ENCODE measurements at places on chromosomes 12 and 14. TPM values are rescaled to one million over a fixed set of nuclear protein-coding genes. Genes with fewer than 3 reads are reported as not detected.

UBE3B gene
- total RNA-seq = 38.6 TPM

TAS2R14 gene
- total RNA-seq = 8.7 TPM

ACOT2 gene
- total RNA-seq = 22.8 TPM

KITLG gene
- total RNA-seq = 26.2 TPM

SPRYD3 gene
- total RNA-seq = 31.5 TPM

NOVA1 gene
- 13.8 TPM for total RNA-seq

EID3 gene
- 44.4 TPM for total RNA-seq

MIPOL1 gene
- 12.5 TPM for total RNA-seq

AQP2 gene
- total RNA-seq = not detected

LRCOL1 gene
- not detected for total RNA-seq

AQP5 gene
- total RNA-seq = not detected

BBOF1 gene
- total RNA-seq = 5.8 TPM

ADCY4 gene
- total RNA-seq = 144 TPM

HOXC12 gene
- not detected for total RNA-seq

TAS2R42 gene
- total RNA-seq = not detected

OTOGL gene
- total RNA-seq = 0.63 TPM

EXOC3L4 gene
- total RNA-seq = 0.93 TPM

KRT75 gene
- not detected for total RNA-seq

SMIM41 gene
- total RNA-seq = 1.1 TPM

SELPLG gene
- 12.4 TPM for total RNA-seq

ENDOU gene
- total RNA-seq = 2.3 TPM

HOXC9 gene
- 2.0 TPM for total RNA-seq

CYP46A1 gene
- total RNA-seq = 2.4 TPM

ATF7IP gene
- 70.0 TPM for total RNA-seq

PRB2 gene
- total RNA-seq = not detected

SERPINA6 gene
- not detected for total RNA-seq

NXPH4 gene
- not detected for total RNA-seq

IRAK3 gene
- total RNA-seq = 136 TPM

NELL2 gene
- total RNA-seq = 1.1 TPM

RPL10L gene
- not detected for total RNA-seq

TAS2R43 gene
- total RNA-seq = 8.0 TPM

TAS2R10 gene
- total RNA-seq = not detected

DDX47 gene
- 46.3 TPM for total RNA-seq

TSHR gene
- 0.36 TPM for total RNA-seq

AMDHD1 gene
- total RNA-seq = 0.69 TPM

INHBC gene
- total RNA-seq = not detected

RDH5 gene
- total RNA-seq = 77.4 TPM

SOCS2 gene
- 157 TPM for total RNA-seq

PPP1R3E gene
- 12.9 TPM for total RNA-seq

PROX2 gene
- not detected for total RNA-seq

SLC17A8 gene
- not detected for total RNA-seq

TSPAN9 gene
- total RNA-seq = 43.3 TPM

PRIM1 gene
- total RNA-seq = 4.1 TPM

CCDC196 gene
- total RNA-seq = not detected

PMEL gene
- total RNA-seq = 1.7 TPM

MYO1H gene
- not detected for total RNA-seq

GRIN2B gene
- 3.8 TPM for total RNA-seq

KLRC2 gene
- total RNA-seq = not detected

DTX1 gene
- 30.1 TPM for total RNA-seq

STXBP6 gene
- 10.2 TPM for total RNA-seq

PRH2 gene
- not detected for total RNA-seq

SLC10A1 gene
- total RNA-seq = not detected

SYNE3 gene
- total RNA-seq = 88.9 TPM

PTCSC3 gene
- not detected for total RNA-seq

All from omental fat pad (tissue), 4 donors.